AG10803 (cell line): ENCODE measurements at places on chromosomes 12 and 14.

DNA sequence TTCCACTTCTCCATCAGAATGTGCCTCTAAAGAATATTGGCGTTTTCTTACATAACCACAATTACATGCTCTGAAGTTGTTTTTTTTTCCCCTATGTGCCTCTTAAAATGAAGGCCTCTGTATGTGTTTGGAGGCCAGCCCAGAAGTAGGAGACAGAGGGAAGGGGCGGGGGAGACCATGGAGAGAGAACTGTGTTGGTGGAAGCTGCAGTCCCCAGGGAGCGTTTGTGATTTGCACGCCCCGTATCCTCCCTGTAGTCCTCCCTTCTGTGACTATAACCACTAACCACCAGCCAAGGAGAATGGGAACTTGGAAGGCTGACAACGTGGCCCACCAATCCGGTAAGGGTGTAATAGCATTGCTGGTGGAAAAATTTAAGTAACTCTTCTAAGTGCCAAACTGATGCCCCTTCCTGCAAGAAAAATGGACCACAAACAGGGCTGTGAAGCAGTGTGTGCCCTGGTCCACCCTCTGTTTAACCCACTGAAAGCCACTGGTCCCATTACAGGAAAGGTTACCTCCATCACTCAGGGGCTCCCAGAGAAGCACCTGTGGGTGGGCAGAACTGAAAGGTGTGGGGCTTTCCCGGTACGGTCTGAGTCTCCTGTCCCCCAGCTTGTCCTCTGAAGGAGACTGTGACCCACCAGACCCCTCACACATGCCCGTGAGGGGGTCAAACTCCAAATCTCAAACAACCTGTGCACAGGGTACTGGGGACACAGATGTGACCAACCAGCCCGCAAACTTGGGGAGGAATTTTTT is 36.8 kb downstream of the CCDC88C start:
- DNase-seq: no peak

GRCh38 chr12:132084621-132085290 is 59.4 kb downstream of the DDX51 start:
- DNase-seq: peak; percentile 48

DNA sequence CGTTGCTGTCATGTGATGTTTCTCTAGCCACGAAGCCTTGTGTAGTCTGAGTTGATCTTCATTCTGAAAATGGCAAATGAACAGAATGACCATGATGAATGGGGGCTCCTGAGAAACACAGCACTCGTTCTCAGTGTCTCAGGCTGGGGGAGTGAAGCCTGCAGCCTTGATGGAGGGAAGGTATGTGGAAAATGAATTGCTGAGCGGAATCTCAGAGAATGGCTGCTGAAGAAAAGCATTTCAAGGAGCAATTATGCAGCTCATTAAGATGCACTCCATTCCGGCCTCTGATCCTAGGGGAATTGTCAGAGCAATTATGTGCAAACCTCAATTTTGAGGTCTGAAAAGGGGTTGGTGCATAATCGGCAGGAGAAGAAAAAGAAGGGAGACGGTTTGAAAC is 167.1 kb downstream of the CHST11 start:
- DNase-seq: no peak

DNA sequence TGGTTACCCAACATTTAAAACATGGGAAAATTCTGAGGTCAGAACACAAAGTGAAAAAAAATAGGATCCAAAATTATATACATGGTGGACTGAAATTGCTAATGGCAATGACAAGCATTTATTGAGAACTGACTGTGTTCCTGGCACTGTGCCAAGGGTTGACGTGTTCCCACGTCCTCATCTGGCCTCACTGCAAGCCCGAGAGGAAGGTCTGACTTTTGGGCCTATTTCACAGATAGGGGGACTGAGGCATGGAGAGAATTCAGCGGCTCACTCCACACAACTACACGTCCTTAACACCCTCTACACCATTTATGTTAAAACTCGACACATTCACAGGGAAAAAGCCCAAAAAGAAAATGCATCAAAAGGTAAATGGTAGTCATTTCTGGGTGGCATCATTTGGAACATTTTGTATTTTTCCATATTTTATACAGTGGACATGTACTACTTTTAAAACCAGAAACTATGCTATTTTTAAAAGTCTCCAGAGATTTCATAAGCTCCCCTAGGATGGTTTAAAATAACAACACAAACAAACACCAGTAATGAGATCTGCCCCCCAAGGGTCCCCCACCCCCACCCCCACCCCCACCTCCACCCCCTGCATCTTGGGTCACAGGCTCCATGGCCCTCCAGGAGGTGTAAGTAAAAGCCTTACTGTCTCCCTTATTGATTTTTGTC is 27.7 kb downstream of the CLMN start:
- DNase-seq: peak; percentile 30

DNA sequence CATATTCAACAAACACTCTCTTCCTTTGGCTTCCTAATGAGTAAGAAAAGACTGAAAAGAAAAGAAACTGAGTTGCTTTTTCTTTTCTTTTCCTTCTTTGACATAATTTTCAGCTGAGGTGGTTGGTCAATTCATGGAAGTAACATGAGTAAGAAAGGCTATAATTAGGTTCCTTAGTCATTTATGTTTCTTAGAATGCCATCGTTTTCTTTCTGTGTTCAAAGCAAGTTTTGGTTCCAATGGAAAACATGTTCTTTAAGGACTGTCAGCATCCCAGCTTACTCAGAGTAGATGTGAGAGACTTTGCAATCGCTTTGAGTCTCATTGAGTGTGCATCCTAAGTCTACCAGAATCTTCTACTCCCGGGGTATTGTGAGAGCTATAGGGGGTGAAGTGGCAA is 882.4 kb downstream of the DIO2 start:
- no peak for DNase-seq

DNA sequence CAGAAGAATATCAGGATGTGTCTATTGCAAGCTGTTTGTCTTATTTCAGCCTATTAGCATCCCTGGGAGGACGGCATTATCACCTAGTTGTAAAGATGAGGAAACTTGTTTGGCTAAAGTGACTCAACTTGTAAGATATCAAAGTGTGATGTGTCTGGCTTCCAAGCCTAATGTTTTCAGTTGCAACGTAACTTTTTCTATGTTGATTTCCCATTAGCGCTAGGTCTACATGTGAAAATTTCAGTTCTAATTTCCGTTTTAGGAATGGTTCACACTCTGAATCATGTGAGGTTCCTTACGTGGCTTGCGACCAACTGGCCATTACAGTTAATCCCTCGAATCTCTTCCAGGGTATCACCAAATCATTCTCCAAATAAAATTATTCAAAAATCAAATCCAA is 58.0 kb downstream of the LLPH start:
- DNase-seq: no peak

DNA sequence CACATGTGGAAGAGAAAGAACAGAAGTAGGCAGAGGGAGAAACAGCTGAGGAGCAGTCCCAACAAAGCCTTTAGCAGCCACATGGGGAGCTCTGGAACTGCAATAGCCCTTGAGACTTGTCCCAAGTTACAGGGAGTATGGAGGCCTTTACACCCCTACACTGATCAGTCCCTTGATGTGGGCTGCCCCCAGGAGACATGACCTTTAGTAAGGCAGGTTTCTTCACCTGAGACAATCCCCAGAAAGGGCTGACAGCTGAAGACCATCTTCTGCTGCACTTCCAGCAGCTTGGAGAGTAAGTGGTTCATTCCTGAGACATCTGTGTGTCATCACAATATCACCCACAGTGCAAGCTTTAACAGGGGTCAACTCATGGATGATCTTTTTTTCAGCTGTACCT is 8.6 kb upstream of the SNAPC1 start:
- peak; percentile 36 for DNase-seq

DNA sequence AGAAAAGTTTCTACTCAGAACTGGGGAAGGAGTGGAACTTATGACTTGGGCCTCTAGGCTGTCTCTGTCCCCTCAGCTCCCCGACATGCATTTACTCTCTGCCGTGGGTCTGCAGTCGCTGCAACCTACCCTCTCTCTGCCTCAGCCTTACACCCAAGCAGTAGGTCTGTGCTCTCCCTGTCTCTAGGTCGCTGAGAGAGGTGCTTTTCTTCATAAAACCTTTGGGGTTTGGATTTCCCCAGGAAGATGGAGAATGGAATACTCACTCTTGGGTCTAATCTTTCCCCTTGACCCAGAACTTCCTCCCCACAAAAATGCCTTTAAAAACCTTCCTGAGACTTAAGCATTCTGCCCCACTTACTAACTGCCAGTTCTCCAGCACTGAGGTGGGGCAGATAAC is 12.9 kb downstream of the GPR84 start:
- DNase-seq: no peak

DNA sequence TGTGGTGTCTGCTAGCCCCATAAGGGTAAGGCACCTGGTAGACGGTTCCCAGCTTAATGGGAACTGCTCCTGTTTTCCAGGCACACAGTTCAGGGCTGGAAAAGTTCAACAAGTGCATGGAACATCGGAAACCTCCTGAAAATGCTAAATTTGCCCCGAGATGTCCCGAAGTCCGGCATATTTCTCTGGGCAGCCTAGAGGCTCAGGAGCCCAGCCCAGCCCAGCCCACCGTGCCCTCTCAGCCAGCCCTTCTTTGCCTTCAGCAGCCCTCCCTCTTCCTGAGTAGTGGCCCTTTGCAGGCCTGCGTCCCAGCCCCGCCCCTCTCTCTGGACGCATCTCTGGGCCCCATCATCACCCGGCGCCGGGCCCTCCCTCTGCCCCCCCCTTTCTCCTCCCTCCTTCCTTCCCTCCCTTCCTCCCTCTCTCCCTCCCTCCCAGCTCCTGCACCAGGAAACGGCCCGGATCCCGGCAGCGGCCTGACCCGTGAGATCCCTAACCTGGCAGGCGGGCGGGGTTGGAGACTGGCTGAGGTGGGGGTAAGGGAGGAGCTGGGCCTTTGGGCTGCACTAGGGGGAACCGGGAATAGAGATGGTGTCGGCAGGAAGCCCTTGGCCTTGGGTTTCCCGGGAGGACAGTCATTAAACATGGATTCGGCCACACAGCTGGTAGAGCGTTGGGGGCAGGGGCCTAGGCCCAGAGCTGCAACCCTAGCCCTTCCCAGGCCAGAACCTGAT is at the start of gene BCL2L2:
TSS of gene BCL2L2 (plus strand) at position 422 of the 734 bp plus-strand sequence. CDS start 935 bp downstream, outside the sequence.
- DNase-seq: peak; percentile 85

DNA sequence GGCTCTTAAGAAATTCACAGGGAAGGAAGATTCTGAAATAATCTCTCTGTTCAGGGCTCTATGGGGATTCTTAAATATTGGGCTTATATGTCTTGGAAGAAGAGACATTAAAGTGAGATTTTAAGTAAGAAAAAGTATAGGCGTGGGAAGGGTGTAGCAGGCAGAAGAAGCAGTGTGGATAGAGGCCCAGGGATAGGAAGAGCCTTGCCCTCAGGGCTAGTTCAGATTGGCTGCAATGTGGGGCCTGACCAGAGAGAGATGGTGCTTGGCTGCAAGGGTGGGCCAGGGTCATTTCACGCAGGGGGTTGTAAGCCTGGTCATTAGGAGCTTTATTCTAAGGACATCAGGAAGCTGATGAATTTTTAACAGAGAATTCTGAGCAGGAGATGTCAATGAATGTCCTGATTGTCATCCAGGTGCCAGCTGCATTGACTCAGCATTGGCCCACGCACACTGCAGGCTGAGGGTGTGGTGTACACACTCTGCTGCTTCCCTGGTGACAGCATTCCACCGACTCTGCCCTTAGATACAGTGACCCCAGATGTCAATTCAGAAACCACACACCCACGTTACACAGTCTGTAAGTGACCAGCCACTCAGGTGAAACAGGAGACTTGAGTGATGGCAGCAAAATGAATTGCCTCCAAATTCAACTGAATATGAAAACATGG is 582.5 kb downstream of the NRXN3 start:
- no peak for DNase-seq

- DNase-seq: no peak
Measured at GRCh38 chr12:123891516-123892179, 81.0 kb downstream of the CCDC92 start.

GRCh38 chr12:9024512-9024911 is 35.2 kb downstream of the KLRG1 start:
- no peak for DNase-seq

DNA sequence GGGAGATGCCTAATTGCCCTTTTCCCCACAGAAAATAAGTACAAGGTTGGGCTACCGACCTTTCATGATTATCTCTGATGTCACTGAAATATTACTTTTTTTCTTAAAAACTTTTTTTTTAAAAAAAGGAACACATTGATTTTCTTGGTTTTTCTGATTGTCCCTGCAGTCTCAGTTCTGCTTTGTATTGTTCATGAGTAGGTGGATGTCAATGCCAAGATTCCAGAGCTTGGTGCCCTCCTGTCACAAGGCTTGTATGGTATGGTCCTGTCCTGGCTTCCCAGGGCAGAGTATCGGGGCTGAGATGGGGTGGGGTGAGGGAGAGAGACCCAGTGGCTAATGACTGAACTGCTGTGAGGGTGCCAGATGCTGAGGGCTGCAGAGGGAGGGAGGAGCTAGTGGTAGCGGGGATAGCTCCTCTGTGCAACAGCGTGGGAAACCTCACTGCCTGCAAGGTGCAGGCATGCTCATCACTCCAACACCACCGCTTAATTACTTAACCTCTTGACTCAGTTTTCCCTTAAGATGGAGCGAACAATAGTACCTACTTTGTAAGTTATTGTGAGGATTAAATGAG is 4.4 kb upstream of the CTDSP2 start:
- DNase-seq: no peak

- DNase-seq: peak; percentile 27
Measured at GRCh38 chr14:32698831-32699230, 239.8 kb upstream of the NPAS3 start.

DNA sequence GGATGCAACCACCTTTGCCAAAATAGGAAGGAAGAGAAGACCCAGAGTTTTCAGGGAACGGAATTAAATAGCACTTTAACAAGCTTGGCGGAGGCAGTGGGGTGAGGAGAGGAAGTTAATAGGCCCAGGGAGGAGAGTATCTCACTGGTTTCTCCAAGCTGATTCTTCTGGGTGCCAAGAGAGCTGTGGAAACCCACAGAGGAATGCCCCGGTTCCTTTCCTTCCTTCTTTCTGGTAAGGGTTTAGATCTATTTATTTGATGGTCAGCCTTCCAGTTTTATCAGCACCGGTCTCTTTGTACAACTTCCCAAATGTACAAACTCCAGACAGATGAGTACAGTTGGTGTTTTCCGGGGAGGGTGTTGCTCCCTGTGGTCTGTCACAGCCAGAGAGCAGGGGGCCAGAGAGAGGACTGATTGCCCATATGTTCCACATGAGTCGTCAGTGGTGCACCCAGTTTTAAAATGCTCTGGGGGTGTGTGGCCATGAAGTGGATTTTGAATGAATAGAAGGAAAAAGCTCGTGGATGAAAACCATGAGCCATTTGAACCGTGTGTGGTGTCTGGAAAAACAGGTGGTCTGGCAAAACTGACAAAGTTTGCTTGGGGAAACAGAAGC is 26.6 kb downstream of the PRKCH start:
- DNase-seq: no peak

GRCh38 chr12:65740506-65740872 is 83.8 kb upstream of the HMGA2 start:
- peak; percentile 21 for DNase-seq

GRCh38 chr12:22971247-22971646 is 346.3 kb downstream of the ETNK1 start:
- peak; percentile 43 for DNase-seq

DNA sequence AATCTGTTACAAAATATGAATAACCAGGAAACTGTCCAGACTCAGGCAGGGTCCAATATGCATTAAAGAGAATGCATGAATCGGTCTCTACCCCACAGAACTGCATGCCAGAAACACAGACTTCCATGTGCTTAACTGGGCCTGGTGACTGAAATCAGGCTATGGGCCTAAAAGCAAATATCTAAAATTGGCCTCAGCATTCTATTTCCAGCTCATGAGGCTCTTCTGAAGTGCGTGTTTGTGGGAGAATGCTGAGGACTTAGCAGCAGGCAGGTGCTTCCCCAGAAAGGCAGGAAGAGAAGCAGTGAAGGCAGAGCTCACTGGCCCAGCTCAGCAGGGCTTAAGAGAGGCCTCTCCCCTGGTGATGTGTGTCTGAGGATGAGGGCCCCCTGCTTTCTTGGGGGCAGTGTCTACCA is 48.5 kb downstream of the ADGRD1 start:
- no peak for DNase-seq

GRCh38 chr12:26281320-26281719 is 85.9 kb downstream of the SSPN start:
- DNase-seq: peak; percentile 79
